Glomerular endothelial cell (primary cell): ENCODE measurements at places on chromosomes 4 and X. TPM values are rescaled to one million over a fixed set of nuclear protein-coding genes. Genes with fewer than 3 reads are reported as not detected.

ALAS2 gene
- not detected in 2 replicates for total RNA-seq

PABPC1L2A gene
- total RNA-seq: not detected in 2 replicates

THAP9 gene
- total RNA-seq: 1.4 and 2.3 TPM in 2 replicates

TRIM75 gene
- not detected in 2 replicates for total RNA-seq

FRMD7 gene
- total RNA-seq: not detected in 2 replicates

SLC7A11 gene
- total RNA-seq: 28.0 and 36.9 TPM in 2 replicates

ACOT9 gene
- 64.1 and 90.7 TPM in 2 replicates for total RNA-seq

IL15 gene
- total RNA-seq: 3.4 and 4.2 TPM in 2 replicates

GPR50 gene
- not detected in 2 replicates for total RNA-seq

IL3RA gene
- 31.6 and 77.7 TPM in 2 replicates for total RNA-seq

DDX53 gene
- not detected in 2 replicates for total RNA-seq

TLR3 gene
- 2.9 and 7.4 TPM in 2 replicates for total RNA-seq

BEND2 gene
- not detected in 2 replicates for total RNA-seq

PYURF gene
- 76.5 and 83.1 TPM in 2 replicates for total RNA-seq

BST1 gene
- 43.2 and 88.9 TPM in 2 replicates for total RNA-seq

WNK3 gene
- total RNA-seq: 1.1 TPM in 2 replicates

COL4A5 gene
- 40.1 and 84.2 TPM in 2 replicates for total RNA-seq

DKK2 gene
- 0.06 and 0.29 TPM in 2 replicates for total RNA-seq
